ENCODE measurements at places on chromosomes 5 and 9. TPM values are rescaled to one million over a fixed set of nuclear protein-coding genes. Genes with fewer than 3 reads are reported as not detected.

DNA sequence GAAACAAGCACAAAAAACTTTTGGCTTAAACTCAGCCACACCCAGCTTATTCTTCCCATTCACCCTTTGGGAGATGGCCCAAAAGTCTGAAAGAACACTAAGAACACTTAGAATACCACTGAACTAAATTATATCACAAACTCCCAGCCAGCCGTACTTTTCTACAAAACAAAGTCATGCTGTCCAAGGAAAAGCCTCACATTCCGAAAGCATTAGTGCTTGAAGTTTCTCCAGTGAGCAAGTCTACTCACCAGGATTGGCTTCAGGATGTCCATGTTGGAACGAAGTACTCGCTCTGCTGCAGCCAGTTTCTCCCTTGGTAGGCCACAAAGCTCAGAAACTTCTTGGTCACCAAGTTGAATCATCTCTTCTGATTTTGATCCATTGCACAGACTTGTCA, 69.7 kb downstream of the ABCA1 start:
- no peak overlapping the region for H3K27ac ChIP-seq
- no peaks in the 10 kb centered on the region for H3K36me3 ChIP-seq
- no peak overlapping the region for H3K4me3 ChIP-seq
- no peaks in the 10 kb centered on the region for H3K4me1 ChIP-seq
- no peak for DNase-seq

PTPN3 gene
- total RNA-seq: 0.47 TPM

- DNase-seq: no peak
- no peak overlapping the region for H3K27ac ChIP-seq
- H3K4me1 ChIP-seq: no peaks in the 10 kb centered on the region
- no peaks in the 10 kb centered on the region for H3K27me3 ChIP-seq
These were observed 148.3 kb upstream of the RUSC2 start for GRCh38 chr9:35341585-35341984.

DNA sequence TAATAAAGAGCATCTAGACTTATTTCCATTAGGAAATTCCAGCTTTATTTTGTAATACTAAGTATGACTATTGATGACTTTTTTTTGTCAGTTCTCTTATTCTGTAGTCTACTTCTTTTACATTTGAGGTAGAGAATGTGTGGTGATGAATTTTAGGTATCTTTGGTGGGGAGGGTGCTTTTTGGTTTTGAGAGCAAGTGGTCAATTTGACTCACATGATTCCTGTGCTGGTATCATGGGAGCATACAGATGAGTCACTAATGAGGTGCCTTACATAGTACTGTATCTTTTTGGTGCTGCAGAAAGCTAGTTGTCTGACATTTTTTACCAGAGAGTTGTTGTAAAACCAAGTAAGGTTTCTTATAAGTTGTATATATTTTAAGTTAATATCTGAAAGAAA, 35.3 kb downstream of the ERBIN start:
- peak; percentile 13 for DNase-seq
- peaks cover 17% of the 10 kb centered on the region for H3K4me1 ChIP-seq
- H3K27ac ChIP-seq: no peak overlapping the region
- peak overlapping the region; percentile 17 for H3K4me3 ChIP-seq

PPP3R2 gene
- total RNA-seq: not detected

- DNase-seq: no peak
- no peaks in the 10 kb centered on the region for H3K4me1 ChIP-seq
- no peak overlapping the region for H3K4me3 ChIP-seq
- no peaks in the 10 kb centered on the region for H3K36me3 ChIP-seq
- no peaks in the 10 kb centered on the region for H3K27me3 ChIP-seq
- H3K27ac ChIP-seq: no peak overlapping the region
These were observed 12.7 kb upstream of the PLEKHG4B start for GRCh38 chr5:79263-79662.

DNA sequence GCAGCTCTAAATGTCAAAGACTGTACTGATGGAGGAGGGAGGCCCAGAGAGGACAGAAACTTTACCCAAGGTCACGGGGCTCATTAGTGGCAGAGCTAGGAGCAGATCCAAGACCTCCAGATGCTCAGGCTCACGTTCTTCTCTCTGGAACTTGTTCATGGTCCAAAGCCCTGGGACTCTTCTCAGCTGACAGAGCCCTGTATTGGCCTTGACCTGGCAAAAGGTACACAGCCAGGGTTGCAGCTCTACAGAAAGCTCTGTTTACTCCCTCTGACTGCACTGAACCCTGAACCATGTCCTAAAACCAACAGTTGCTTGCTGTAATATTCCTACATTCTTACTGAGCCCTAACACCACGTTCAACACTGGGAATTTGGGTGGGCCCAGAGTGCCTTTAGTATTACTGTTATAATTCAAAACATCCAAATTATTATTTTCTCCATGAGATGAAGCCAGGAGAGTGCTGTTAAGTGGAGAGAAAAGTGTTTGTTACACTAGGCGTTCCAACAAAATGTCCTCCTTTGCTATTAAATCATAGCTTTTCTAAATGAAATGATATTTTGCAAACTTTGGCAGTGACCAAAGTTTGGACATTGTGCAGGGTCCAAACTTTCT, 602.4 kb upstream of the CLINT1 start:
- DNase-seq: no peak
- H3K36me3 ChIP-seq: no peaks in the 10 kb centered on the region
- no peaks in the 10 kb centered on the region for H3K27me3 ChIP-seq
- no peak overlapping the region for H3K4me3 ChIP-seq
- H3K4me1 ChIP-seq: no peaks in the 10 kb centered on the region
- H3K27ac ChIP-seq: no peak overlapping the region

PTGER4 gene
- total RNA-seq: 343 TPM

GABRA1 gene
- not detected for total RNA-seq

TMEM8B gene
- 3.3 TPM for total RNA-seq

Data from CD4-positive, CD25-positive, alpha-beta regulatory T cell (primary cell).